ENCODE measurements at places on chromosomes 3 and 15.

DNA sequence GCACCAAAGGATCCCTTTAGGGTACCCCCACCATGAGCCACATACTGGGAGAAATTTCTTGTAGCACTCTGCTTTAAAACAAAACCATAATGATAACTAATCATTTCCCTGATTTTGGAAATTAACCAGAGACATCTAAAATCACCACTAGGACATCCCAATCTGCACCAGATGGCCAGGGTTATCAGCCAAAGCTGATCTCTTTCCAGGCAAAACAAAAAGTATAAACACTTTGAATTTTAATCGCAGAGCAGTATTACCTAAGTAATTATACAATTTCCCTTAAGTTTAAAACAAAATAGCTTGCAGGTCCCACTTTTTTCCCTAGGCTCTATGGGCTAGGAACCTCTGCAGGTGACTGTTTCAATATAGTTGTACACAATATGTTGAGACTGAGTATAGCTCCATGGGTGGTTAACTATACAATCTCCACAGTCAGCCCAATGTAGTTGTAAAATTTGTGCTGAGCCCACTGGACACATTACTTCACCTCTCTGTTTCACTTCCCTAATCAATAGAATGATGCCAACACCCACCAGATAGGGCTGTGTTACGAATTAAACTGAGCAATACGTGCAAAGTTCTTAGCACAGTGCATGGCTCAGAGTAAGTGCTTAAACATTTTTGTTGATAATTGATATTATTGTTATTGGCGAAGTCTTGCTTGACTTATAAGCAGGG lies 629 bp upstream of the NOX5 start:
- no peak for DNase-seq

DNA sequence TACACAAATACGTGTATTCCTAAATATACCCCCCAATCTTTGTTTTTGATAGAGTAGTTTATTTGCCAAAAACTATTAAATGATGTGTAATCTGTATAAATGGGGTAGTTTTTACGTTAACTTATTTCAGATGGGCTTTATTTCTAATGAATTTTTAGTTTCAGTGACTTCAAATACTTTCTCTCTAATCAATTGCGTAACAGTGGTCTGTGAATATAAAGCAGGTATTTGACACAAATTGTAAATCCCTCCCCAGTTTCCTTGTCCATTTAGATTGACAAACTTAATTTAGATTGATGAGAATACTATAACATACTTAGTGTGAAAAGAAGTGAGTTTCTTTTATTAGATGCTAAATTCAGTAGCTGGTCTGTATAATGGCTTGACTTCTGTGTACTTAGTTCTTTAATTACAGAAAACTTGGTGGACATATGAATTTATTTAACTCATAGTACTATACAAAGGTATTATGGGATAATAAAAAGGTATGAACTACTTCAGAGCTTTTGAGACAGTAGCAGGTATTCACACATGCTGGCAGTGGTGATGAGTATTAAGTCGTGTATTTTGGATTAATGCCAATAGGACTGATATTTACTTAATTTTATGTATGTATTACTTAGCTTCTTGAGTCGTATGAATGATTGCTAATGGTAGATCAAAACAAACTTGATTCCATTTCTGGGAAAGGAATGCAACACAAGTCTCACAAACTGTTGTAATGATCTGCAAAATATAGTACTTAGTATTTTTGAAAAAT lies 81.6 kb downstream of the STT3B start:
- no peak for DNase-seq

DNA sequence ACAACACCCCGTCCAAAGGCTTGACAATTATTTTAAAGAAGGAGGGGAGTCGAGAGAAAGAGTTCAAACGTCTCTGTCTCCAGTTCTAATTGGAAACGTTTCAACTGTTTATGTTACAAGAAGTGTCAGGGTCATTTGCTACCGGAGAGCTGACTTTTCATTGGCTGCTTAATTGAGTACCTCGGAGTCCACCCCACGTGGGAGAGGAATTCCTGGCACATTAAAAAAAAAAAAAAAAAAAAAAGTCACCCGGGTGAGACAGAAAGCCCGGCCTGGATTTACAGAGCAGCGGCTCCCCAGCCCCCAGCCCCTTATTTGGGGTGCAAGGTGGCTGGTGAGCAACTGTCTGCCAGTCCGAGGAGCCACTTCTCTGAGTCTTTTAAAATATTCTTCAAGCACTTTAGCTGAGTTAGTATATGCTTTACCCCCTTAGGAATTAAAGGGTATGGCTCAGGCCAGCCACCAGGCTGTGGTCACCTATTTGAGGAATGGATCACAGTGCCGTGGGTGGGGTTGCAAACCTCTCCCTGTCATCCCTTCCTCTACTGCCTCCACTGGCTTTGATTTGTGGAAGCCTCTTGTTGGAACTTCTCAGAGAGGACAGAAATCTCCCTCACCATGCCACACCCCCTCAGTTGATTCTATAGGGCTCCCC lies 3.9 kb upstream of the TLE3 start:
- no peak for DNase-seq

GRCh38 chr15:73048624-73049295 lies 3.5 kb upstream of the NEO1 start:
- DNase-seq = no peak

GRCh38 chr3:55571913-55572312 lies 84.8 kb upstream of the WNT5A start:
- DNase-seq = no peak

DNA sequence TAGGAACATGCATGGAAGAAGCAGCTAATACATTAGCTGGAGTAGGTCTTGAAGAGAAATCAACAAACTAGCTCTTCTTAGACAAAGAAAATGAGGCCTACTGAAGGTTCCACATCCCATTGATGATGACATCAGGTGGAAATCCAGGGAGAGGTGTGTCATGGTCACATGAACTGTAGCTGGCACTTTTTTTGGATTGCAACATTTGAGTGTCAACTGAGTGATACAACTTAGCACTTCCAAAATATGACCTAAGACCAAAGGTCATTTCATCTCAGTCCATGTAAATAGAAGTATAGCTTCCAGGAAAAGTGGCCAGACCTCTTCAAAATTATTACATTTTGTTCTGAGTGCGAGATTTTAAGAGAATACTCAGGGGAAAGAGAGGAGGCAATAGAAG lies 117.2 kb upstream of the MEIS2 start:
- DNase-seq = no peak

DNA sequence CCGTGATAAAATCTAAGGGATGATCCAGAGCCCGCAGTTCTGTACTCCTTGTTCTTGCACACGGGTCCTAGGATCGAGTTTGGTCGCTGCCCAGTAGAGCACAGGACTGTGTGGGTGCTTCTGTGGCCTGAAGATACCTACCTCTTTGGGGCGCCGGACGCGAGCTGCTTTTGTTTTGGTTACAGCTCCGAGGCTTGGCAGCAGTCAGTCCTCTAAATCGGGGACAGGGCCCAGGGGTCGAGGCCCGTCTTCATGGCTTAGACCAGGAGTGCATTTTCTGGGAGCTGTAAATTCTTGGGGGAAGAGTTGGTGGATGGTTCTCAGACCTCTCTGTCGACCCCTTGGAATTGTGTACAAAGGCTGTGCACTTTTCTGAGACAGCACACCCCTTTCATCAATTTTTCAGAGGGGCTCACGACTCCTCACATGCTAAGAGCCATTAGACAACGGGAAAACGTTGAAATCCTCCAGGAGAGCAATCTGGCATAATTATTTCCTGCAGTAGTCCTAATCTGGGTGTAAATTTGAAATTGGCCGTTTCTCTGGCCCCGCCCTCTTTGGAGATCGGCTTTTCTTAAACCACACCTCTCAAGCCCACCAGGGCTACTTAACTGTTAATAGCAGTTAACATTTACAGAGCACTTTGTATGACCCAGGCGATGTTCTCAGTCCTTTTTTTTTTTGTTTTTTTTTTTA lies 928 bp downstream of the CEP97 start:
- no peak for DNase-seq

DNA sequence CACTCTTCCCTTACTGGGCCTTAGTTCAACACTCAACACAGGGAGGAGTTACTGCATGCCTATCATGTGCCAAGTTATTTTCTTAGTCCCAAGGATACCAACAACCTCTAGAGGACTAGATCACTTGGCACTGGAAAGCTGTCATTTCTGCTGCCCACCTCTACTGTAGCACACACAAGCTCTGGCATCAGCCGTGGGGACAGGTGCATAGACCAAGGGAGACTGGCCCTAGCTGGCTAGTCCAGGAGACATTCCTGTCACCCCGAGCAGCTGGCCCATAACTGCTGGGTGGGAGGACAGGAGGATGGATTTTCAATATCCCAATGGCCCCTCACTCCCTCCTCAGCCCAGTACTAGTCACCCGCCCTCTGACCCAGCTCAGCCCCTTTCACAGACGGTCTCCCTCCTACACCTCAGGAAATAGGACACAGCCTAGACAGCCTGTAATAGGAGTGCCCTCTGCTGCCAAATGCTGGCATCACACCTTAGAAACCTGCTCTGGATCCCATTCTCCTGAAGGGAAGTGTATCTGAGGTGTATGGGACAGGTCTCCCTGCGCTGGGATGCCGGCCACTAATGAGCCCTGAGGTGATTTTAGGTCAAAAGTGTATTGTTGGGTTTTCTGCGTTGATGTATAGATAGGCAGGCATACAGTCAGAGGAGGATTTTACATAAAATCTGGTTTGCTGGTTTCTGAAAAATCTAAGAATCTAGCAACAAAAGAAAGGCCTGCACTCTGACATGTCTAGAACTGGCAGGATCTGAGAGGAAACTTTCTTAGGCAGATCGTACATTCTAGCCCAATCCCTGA lies 3.4 kb upstream of the DZIP1L start:
- DNase-seq = peak; percentile 65

DNA sequence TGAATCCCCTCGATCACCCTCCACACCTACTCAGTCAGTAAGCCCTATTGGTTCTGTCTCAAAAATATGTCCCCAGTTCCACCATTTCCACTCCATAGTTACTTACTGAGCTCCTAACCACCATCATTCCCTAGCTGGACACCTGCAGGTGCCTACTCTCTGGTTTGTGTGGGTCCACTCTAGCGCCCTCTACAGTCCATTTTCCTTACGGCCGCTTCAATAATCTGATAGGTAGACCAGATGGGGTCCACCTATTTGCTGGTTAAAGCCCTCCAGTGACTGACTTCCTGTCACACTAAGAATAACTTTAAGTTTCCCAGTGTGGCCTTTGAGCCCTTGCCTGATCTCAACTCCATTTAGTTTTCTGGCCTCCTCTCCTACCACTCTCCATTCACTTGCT lies 5.0 kb downstream of the GXYLT2 start:
- DNase-seq = no peak

Data from stimulated activated CD4-positive, alpha-beta T cell treated with anti-CD3 and anti-CD28 coated beads, Interleukin-12 subunit alpha, Interleukin-12 subunit beta, amount 100 ng/mL, for 24 hours (primary cell).